ENCODE measurements at places on chromosomes 5 and 9. TPM values are rescaled to one million over a fixed set of nuclear protein-coding genes. Genes with fewer than 3 reads are reported as not detected.

CDKN2A gene
- total RNA-seq, result 3.9 TPM

ZNF354C gene
- 6.0 TPM for total RNA-seq

DEPDC1B gene
- total RNA-seq, result 33.2 TPM

PRRX2 gene
- total RNA-seq, result 0.86 TPM

GLRA1 gene
- total RNA-seq, result not detected

PDLIM4 gene
- total RNA-seq, result not detected
